ENCODE measurements at places on chromosomes 4 and X.

GRCh38 chr4:128452415-128452814, 164.8 kb upstream of the PGRMC2 start:
- DNase-seq: no peak

DNA sequence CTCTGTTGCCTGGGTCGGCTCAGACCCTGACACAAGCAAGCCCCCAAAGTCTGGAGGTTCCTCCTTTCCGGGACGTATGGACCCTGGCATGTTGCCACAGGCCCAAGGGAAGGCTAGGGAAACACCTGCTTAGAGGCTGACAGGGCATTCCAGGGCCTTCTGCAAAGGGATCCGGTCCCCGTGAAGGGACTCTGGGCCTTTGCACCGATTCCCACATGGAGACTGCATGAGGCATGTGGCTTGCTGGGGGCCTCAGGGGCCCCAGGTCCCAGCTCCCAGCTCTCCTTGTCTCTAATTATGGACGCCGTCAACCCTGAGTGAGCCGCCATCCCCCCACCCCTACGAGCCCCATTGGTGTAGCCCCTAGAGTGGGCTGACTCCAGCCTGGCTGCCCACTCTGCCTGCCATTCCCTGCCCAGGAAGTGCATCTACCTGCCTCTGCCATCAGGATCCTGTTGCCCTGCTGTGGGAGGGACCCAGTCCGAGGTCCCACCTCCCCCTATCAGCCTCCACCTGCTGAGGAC, 4.2 kb upstream of the RGS12 start:
- DNase-seq: no peak

GRCh38 chr4:73343432-73343831, 60.7 kb upstream of the ALB start:
- DNase-seq: no peak

DNA sequence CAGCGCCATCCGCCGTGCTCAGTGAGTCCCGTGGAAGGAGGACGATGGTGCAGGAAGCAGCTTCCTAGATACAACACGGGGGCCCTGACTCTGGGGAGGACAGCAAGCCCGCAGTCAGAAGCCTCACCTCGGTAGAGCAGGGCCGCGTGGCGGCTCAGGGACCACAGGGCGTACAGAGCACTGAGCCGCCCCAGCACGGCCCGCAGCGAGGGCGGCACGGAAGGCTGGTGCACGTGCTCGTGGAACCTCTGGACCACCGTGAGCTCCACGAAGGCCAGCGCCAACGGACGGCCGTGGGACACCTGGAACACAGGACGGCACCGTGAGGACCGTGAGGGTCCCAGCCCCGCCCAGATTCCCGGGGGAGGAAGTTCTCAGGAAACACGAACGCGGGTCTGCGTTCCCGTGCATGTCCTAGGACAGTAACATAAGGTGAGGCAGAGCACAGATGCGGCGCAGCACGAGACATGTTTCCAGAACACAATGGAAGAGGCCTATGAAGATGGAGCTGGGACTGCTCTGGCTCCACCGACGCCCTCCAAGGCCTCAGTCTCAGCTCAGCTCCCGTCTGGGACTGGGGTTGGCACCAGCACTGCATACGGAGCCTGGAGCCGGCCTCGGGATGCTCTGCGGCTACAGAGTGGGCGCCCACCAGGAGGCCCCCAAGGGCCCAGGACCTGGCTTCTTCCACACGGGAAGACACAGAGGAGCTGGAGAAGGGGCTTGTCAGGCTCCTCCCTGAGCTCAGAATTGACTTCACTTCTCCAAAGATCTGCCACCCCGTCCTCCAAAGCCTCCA, 65.5 kb downstream of the ACOX3 start:
- DNase-seq: no peak

- no peak for DNase-seq
Measured at GRCh38 chr4:81330018-81330417, 115.0 kb upstream of the PRKG2 start.

- DNase-seq: no peak
Measured at GRCh38 chr4:152530600-152530999, 5.3 kb downstream of the FBXW7 start.

- DNase-seq: no peak
Measured at GRCh38 chr4:151961456-151961855, 200.6 kb upstream of the GATB start.

DNA sequence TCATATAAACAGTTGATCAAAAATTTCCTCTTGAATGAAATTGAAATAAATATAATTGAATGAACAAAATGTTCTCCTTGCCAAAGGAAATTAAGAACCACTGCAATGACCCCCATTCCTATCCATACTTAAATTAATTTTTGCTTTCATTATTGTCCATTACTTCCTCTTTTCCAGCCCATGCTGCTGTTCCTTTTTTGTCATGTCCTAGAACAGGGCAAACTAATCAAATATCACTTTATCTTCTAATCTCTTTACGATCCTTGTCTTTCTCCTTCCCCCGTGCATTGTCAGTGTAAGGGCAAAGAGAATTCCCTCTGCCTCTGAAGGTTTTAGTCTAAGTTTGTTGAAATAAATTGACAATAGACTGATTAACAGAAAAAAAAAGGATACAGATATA, 203.0 kb downstream of the CENPC start:
- no peak for DNase-seq

- DNase-seq: no peak
Measured at GRCh38 chr4:23202712-23203247, 510.0 kb downstream of the GBA3 start.

GRCh38 chr4:115969756-115970155, 856.3 kb upstream of the NDST4 start:
- no peak for DNase-seq

GRCh38 chr4:63965875-63966274, 443.4 kb downstream of the TECRL start:
- no peak for DNase-seq

- no peak for DNase-seq
Measured at GRCh38 chr4:100836929-100837328, 319.1 kb upstream of the EMCN start.

- no peak for DNase-seq
Measured at GRCh38 chr4:14184265-14184664, 556.7 kb upstream of the BOD1L1 start.

- DNase-seq: no peak
Measured at GRCh38 chrX:124232523-124233201, 99.8 kb upstream of the TEX13D start.

DNA sequence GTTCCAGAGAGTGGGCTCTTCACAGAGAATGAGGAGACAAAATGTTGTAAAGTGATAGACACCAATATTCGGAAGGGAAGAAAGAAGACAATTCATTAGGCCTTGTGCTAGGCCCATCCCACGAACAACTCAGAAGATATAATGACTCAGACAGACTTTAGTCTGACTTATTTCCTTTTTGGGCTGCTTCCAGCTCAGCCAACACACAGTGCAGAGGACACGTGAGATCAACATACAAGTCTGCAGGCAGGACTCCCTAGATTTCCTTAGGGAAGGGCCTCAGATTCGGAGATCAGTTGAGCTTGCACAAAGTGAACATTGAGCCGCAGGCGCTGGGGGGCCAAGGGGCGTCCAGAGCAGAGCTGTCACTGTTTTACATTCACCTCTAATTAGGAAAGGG, 290.7 kb upstream of the TENM3 start:
- DNase-seq: no peak

DNA sequence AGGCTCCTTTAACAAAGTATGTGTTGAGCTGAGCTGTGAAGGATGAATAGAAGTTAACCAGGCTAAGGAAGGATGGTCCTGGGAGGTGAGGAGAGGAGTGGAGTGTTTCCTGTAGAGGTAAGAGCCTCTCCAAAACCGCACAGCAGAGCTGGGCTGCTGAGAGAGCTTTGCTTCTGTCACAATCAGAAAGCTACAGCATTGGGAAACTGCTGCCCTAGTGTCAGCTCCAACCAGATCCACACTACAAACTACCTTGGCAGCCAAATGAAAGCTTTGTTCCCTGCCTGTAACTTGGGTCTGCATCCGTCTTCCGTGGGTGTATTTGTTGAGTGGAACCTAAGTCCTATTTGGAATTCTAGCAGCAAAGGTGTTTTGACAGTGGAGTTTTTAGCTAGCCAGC, 91.8 kb downstream of the REPS2 start:
- DNase-seq: no peak

- no peak for DNase-seq
Measured at GRCh38 chr4:52956691-52957090, 94.6 kb downstream of the RASL11B start.

DNA sequence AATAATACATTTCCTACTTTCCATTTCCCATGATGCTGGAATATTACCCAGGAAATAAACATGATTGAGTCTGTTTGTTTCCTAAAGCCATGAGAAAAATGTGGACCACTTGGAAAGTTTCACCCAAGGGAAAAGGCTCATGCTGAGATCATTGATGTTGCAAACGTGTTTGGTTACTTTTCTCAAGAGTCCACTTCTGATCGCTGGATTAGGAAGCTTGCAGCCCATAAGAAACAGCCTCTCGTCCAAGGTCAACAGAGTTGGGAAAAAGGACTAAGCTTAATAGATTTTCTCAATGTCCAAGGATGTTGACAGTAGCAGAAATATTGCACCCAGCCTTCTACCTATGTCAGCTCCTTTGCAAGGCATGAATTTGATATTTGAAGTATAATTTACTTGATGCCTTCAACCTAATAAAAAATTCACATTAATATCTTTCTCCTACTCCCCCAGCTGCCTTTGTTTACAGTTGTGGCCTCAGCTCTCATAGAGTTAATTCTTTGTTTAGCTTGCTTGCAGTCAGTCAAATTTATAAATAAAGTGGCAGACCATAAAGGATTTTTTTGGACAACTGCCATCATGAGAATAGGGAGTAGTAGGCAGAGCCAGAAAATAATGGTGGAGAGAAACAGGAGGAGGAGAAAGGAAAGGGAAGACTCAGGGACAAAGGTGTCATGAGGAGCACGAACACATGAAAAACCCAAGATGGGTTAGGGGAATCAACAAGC, 65.6 kb upstream of the BLTP1 start:
- DNase-seq: no peak

DNA sequence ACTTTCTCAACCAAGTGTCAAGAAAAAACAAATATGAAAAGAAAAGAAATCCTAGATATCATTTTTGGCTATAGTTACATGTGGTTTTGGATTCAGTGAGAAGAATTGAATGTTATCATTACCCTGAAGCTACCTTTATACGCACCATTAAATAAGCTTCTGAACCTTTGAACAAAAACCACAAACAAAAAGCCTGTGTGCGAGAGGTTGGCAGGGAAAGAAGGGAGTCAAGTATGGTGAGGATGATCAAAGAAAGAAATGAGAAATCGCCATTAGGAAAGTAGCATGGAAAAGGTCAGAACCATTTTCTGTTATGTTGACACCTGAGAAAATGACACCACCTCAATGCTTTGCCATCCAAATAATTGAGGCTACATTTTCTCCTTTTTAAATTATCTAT, 1.2 kb upstream of the SLC7A11 start:
- DNase-seq: no peak

- no peak for DNase-seq
Measured at GRCh38 chr4:13627178-13627605, 333 bp downstream of the BOD1L1 start.

DNA sequence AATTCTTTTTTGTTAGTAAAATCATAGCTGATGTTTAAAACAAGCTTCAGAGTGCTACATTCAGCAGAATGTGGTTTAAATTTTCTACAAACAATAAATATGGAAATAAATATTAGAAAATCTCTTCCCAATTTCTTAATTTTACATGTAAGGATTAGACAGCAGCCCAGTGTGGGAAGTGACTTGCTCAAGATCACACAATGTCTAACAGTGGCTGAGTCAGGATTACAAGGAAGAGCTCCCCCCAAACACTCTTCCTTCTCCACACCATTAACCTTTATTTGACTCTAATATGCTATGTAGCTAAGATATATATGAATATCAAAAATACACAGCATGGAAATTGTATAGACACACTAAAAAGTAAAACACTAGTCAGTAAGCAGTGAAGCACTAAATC, 59.5 kb downstream of the SLC10A7 start:
- no peak for DNase-seq

- DNase-seq: no peak
Measured at GRCh38 chr4:110371016-110371770, 104.8 kb upstream of the ENPEP start.

GRCh38 chr4:92112805-92113204, 191.0 kb upstream of the GRID2 start:
- no peak for DNase-seq

DNA sequence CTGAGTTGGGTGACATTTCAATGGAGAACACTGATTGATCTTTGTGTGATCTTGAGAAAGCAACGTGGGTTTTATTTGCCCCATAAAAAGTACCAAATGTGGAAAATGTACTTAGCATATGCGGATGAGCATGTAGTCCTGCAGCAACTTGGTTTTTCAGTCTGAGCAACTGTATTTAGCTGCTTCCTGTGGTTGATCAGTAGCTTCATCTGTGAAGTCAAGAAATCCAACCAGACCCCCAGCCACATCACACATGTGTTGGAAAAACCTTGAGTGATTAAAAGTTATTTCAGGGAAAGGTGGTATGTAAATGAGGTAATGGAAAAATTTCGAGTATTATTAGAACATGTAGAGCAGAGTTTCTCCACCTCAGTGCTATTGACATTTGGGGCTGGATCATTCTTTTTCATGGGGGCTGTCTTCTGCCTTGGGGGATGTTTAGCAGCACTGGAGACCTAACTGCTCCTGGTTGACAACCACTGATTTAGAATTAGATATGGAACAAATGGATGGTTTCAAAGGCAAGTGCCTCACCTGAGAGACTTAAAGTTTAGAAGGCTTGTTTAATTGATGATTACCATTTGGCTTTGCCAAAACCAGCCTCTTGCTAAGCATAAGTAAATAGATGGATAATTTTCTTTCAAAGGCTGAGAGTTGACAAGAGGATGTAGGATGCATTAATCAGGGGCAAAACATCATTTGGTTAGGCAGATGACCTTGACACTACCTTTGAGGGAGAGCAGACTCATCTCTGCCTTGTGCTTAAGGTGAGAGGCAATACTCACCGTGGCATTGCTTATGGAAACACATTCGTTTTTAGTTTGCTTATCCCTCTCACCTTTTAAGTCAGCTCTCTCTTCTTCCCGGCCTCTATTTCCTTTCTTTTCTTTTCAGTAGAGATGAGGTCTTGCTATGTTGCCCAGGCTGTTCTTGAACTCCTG, 193.0 kb upstream of the RPS6KA3 start:
- DNase-seq: no peak

DNA sequence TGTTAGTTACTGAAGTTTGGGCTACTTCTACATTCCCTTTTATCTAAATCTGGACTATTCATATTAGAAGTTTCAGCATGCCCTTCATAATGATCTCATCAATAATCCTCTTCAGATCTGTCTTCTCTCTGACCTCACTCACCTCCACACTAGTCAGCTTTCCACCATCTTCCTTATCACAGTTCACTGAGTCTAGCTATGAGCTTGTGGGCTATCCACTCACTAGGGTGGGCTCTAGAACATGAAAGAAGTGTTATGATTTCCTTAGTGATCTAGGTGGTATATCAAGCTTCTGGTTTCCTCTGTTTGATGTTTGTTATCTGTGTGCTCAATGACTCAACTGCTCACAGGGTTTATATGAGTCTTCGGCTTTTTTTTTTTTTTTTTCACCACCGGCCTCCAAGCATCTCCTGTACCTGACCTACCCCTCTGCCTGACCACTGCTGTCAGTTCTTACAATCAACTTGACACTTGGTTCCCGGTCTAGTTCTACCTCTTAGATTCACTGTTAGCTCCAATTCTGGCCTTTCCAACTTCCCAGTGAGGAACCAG, 103.1 kb downstream of the PAPSS1 start:
- no peak for DNase-seq
